Neural crest cell (in vitro differentiated cells): ENCODE measurements at places on chromosomes 4 and X.

DNA sequence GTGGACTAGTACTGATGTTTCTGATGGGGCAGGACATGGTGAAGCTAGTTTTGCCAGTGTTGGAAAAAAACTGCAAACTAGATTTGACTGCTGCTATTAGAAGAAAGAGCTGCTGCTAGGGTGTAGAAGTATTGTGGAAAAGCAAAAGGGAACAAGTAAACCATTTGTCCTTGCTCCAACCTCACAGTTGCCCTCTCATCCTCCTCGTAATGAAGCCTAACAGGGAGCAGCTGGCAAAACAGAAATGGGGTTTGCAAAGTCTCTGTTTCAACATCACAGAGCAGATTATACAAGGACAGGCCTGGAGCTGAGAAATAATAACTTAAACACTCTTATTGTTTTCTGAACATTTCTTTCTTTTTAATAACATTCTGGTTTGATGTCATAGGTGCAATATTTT lies 346.2 kb downstream of the MAGEB5 start:
- DNase-seq, result no peak

DNA sequence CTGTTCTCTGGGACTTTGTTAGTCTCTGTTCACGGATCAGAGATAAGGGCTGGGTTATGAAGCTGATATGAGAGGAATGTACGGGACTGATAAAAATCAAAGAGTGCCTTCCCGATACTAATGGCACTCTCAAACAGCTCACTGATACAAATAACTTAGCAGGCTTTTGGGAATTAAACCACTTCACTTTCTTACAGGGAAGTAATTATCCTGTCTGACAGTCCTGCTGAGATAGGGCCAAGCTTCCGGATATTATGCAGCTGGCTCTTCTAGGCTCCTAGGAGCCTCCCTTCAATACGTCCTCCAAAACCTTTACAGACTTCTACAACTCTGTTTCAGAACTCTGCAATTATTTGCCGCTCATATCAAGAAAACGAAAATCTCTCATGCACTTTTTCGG lies 418.0 kb downstream of the NLGN4X start:
- no peak for DNase-seq

DNA sequence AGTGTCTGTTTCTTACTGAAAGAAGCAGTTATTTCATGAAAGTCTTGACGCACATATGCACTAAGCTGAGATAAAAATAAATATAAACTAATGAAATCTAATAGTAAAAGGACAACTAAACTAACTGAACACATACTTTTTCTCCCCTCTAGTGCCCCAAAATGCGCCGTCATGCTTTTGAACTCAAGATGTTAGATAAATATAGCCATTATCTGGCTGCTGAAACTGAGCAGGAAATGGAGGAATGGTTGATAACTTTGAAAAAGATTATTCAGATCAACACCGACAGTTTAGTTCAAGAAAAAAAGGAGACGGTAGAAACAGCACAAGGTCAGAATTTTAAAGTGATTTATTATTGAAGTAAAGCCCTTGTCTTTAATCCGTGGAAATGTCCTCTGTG lies 70.2 kb downstream of the DOCK11 start:
- DNase-seq, result no peak

DNA sequence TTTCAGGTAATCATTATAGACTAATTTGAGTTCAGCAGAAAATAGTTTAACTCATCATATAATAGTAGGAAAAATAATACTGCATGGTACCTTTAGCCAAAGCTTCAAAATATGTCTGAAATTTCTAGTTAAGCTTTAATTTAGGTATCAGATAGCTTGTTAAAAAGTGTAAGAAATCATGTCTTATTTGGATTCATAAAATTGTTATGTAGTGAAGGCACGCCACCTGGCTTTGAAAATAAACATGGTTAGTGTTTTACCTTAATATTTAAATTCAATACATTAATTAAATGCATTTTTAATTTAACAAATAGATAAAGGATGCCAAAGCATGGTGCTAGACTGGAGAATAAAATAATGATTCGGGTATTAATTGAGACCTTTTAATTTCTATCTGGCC lies 211.4 kb downstream of the FSTL5 start:
- DNase-seq, result no peak
